ENCODE measurements at places on chromosomes 4 and X.

DNA sequence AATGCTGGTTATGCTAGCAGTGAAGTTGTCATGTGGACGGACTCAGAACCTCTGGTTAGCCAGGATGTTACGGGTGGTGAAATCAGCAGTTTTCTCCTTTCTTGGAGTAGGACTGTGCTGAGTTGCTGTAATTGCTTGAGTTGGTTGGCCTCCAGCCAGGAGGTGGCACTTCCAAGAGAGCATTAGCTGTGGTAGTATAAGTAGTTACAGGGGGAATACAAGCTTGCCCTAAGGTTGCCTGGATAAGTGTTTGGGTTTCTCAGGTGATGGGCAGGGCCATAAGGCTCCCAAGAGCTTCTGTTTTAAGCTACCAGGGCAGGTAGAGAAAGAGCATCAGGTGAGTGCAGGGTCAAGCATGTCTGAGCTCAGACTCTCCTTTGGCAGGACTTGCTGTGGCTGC lies 103.0 kb downstream of the ZNF518B start:
- no peak for DNase-seq

DNA sequence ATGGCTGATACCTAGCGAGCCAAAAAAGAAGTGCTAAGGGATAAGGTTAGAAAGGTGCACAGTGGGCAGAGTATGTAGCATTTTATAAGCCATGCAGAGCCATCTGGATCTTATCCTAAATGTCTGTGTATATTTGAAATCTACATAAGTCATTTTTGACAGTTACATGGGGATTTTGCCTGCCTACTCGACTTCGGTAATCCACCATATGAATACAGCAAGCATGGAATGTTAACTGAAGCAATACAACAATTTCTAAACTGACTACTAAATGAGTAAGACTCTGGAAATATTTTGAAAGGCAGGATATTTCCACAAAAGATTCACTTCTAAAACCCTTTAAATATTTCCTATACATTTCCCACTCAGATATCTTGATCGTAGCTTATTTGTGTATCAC lies 122.5 kb downstream of the KCNIP4 start:
- DNase-seq, result peak; percentile 14

DNA sequence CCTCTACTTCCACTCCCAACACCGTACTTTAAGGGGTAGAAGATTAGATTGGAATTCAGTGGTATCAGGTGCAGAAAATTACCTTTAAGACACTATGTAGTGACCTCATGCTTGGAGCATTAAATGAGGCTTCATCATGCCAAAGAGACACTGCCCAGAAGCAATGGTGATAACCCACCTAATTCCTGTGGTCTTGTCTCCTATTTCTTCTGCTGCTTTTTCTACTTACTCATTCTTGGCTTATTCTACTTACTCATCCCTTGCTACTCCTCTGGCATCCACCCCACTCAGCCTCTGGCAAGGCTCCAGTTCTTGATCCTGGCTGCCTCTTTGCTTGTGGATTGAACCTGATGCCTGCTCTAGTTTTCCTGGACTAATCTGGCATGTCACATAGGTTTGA lies 62.3 kb upstream of the ADAMTS3 start:
- peak; percentile 84 for DNase-seq

GRCh38 chrX:40931921-40932320 lies 153.3 kb upstream of the USP9X start:
- peak; percentile 31 for DNase-seq

GRCh38 chr4:8182858-8183725 lies 16.0 kb upstream of the SH3TC1 start:
- DNase-seq, result peak; percentile 94

DNA sequence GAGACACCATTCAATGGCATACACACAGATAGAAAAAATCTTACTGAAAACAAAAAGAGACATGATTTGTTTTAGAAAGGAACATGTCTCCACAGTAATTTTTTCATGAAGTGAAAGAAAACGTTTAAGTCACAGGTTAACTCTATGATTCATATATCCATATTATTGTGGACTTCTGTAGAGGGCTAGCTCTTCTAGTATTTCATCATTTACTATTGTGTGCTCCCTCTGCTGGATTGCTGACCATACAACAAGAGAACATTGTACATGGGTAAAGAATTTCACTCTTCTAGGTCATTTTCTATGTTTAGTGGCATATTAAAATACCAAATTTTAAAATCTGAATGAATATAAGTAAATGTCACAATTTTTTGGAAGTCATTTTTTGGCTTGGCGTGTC lies 91.8 kb upstream of the POU3F4 start:
- peak; percentile 6 for DNase-seq
